ENCODE measurements at places on chromosomes 3 and 15.
A peak's percentile ranks its signal among the peaks of the same experiment; 100 is the strongest.

- DNase-seq: no peak
Measured at GRCh38 chr3:59153648-59154047, 103.8 kb upstream of the CFAP20DC start.

- DNase-seq: no peak
Measured at GRCh38 chr15:53160092-53160704, 370.1 kb upstream of the ONECUT1 start.

DNA sequence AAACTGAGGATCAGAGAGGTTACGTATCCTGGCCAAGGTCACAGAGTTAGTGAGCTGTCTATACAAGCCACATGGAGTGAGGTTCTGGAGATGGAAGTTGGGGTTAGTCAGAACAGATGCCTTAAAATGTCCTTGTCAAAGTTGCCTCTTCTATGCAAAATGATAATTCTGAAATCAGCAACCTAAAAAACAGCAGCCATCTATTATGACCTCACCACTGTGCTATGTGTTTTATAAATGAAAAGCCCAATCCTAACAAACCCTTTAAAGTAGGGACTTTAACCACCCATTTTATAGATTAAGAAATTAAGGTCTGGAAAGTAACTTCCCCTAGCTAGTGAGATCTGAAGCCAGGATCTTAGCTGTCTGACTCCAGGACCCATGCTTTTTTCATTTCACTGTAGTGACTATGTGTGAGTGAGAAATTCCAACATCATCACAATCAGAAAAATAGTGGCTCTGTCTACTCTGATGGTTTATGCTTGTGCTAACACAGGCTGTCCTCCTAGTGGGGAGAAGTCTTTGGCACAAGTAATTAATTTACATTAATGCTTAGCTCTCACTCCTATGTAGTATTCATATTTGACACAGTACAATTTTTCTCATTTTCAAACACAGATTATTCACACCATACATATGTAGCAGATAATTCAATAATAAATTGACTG lies 143.6 kb downstream of the ANO10 start:
- no peak for DNase-seq

GRCh38 chr15:80384432-80384831 lies 19.8 kb upstream of the ARNT2 start:
- DNase-seq: peak; percentile 11

DNA sequence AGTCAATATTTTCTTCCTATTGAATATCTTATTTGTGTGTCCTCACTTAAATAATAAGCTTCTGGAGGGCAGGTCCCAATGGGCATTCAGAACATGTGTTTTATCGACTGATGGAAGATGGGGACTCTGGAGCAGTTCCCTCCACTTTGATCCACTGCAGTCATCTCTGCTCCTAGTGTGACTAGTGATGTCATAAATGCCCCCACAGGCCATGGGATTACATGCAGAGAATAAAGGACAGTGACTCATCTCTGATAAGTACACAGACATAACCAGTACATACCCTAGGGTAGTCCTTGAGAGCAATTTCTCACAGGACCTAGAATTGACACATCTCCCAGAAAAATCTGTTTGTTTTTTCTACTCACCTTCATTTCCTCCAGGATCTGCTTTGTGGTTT lies 49.4 kb upstream of the FMN1 start:
- DNase-seq: no peak

- DNase-seq: no peak
Measured at GRCh38 chr15:66985653-66986052, 79.7 kb upstream of the SMAD3 start.

- DNase-seq: no peak
Measured at GRCh38 chr15:35060591-35060990, 24.5 kb downstream of the NANOGP8 start.

DNA sequence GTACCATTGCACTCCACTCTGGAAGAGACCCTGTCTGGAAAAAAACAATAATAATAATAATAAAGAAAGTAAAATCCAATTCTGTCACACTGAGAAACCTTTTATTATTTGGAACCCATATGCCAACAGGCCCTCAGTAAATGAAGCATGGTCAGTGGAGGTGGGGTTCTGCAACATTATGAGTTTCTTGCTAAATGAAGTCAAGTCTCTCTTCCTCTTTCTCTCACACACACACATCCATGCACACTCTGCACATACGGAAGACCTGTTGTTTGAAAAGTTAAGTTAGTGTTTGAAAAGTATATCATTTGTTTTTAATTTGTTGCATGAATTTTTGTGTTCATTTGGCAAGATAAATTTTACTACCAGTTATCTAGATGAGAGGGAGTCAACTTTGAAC lies 27.8 kb downstream of the GAP43 start:
- DNase-seq: no peak

DNA sequence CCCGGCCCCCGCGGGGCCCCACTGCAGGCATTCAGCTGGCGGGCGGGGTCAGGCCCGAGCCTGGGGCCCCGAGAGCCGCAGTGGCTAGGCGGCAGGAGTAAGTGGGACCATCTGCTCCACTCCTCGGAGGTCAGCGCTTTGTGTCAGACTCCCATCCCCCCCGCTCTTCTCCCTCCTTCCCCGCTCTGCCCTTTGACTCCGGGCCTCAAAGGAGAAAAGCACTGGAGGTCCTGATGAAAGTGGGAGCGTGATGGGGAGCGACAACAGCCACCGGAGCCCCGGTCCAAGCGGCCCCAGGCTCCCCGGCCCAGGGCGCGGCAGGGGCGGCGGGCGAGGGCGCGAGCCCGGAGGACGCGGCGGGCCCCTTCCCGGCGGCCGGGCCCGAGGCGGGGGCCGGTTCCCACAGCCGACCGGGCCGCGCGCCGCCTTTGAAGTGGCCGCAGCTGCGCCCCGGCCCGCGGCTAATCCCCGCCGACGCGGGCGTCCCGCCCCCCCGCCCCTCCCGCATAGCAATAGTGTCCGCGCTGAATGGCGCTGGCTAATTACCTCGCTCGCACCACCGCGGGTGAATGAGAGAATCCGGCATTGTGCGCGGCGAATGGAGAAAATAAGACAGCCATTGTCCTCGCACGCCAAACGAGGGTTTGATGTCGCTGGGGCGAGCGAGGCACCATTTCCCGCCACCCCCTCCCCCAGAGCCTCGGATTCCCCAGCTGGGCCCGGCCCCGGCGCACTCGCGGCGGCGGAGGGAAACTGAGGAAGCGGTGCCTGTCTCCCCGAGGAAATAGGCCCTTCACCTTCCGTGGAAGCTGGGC lies 22.4 kb downstream of the IGDCC3 start:
- DNase-seq: no peak

- DNase-seq: no peak
Measured at GRCh38 chr15:69000091-69000490, 14.4 kb upstream of the NOX5 start.

- no peak for DNase-seq
Measured at GRCh38 chr15:58526647-58527192, 94.9 kb downstream of the LIPC start.

GRCh38 chr3:62602129-62602770 lies 228.9 kb upstream of the FEZF2 start:
- DNase-seq: no peak

GRCh38 chr15:95247071-95247984 lies 1016.0 kb downstream of the MCTP2 start:
- DNase-seq: no peak

- DNase-seq: no peak
Measured at GRCh38 chr3:64936556-64936955, 248.8 kb upstream of the ADAMTS9 start.

DNA sequence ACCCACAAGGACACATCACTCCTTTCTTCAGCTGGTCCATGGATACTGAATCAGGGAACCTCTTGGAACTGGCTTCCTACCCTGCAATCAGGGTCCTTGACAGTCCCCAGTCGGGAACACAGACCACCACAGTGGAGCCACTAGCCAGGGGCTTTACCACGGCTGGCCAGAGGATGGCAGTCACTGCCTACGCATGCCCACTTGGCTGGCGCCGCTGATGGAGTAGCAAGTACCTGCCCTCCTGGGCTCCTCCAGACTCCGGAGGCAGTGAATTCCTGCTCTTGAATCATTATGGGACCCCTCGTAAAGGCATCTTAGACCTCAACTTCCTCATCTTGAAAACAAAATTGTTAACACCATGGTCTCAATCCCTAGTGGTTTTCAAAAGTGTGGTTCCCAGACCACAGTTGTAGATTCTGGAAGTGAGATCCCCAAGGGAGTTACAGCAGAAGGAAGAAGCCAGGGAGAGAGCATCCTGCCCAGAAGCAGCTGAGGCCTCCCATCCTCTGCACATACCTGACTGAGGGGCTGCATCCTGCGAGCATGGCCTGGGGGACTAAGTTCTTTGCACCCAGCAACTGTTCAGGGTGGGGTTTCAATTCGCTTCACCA lies 9.1 kb upstream of the SKIC8 start:
- DNase-seq: peak; percentile 68

DNA sequence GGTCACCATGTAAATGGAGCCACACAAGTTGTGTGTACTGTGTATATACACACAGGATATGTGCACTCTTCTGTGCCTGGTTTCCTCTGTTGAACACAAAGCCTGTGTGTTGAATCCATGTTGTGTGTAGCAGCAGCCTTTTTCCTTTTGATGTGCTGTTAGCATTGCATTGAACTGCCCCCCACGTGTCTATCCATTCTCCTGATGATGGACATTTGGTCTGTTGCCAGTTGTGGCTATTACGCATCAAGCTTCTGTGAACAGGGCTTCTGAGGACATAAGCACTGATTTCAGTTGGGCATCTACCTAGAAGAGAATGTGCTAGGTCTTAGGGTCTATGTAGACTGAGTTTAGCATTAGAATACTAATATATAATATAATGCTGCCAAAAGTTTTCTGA lies 77.4 kb downstream of the LSM3 start:
- no peak for DNase-seq
